Upper lobe of right lung (tissue), 1 donor: ENCODE measurements at places on chromosomes 3 and 15. TPM values are rescaled to one million over a fixed set of nuclear protein-coding genes. Genes with fewer than 3 reads are reported as not detected.

FOXB1 gene
- not detected for total RNA-seq

AGTR1 gene
- total RNA-seq: 7.8 TPM

CHRNA5 gene
- total RNA-seq: 1.2 TPM

FGD5 gene
- 84.2 TPM for total RNA-seq

HHLA2 gene
- 0.26 TPM for total RNA-seq

SLC9C1 gene
- not detected for total RNA-seq

RBP2 gene
- 2.1 TPM for total RNA-seq

HGD gene
- 3.2 TPM for total RNA-seq

IGSF10 gene
- total RNA-seq: 32.4 TPM

CX3CR1 gene
- total RNA-seq: 8.3 TPM

IQCF6 gene
- total RNA-seq: not detected

DNAH12 gene
- 0.52 TPM for total RNA-seq

ATOSA gene
- total RNA-seq: 42.5 TPM

ADAMTSL3 gene
- total RNA-seq: 26.2 TPM

SPG11 gene
- 97.6 TPM for total RNA-seq

AADACL2 gene
- not detected for total RNA-seq

LRRC15 gene
- total RNA-seq: 1.1 TPM

CEMIP gene
- total RNA-seq: 17.3 TPM

PSMD6 gene
- total RNA-seq: 52.2 TPM

SEMA3B gene
- 120 TPM for total RNA-seq

IGDCC3 gene
- not detected for total RNA-seq

XIRP1 gene
- total RNA-seq: not detected

EFCAB12 gene
- 0.55 TPM for total RNA-seq
